T-helper 17 cell (primary cell): ENCODE measurements at places on chromosomes 1 and 21.

GRCh38 chr1:167430134-167430848, 88.0 kb downstream of the CD247 start:
- DNase-seq = no peak

- no peak for DNase-seq
Measured at GRCh38 chr1:3349161-3349967, 105.1 kb upstream of the ARHGEF16 start.

- DNase-seq = no peak
Measured at GRCh38 chr1:101363891-101364318, 127.1 kb downstream of the S1PR1 start.

DNA sequence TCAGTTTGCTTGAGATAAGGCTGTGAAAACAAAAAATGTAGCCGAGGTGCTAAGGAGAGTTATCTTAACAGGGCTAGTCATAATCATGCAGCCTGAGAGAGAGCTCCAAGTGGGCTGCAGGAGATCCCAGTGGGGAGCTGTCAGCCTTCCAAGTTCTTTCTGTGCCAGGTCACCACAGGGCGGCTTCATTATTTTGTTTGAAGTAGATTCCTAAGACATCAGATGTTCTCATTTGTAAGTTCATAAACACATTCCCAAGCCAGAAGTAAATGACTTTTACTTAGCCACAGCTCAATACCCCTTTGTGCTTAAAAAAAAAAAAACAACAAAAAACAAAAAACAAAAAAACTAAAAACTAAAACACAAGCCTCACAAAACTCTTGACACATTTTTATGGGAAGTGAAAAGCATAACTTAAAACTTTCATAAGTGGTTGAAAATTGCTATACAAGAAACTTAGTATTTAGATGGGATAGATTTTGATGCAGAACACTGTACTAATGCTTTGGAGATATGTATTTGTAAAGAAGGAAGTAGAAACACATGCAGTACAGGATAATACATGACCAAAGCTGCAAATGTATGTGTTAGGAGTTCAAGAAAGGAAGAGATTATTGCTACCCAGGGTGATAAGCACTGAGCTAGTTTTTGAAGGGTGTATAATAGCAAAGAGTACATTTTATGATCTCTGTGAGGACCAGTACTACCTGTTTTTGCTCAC, 8.6 kb downstream of the CDC14A start:
- DNase-seq = no peak

DNA sequence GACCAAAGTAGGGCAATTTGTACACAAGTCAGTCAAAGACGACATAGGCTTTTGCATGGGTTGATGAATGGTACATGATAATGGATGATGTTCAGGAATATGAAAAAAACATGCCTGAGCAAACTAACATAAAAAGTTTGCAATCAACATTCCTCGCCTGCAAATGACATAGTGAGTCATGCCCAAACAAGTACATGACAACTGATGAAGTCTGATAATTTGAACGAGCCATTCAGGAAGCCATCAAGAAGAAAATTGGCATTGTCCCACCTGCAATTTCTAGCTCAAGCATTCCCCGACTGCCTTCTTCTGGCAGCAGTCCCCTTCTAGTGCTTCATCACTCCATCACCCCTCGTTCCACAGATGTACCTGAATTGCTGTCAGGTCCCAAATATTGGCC, 118.4 kb upstream of the NR5A2 start:
- DNase-seq = no peak

- DNase-seq = no peak
Measured at GRCh38 chr1:57934745-57935144, 510.9 kb upstream of the DAB1 start.
